Stimulated activated CD4-positive, alpha-beta T cell treated with anti-CD3 and anti-CD28 coated beads, Interleukin-12 subunit alpha, Interleukin-12 subunit beta, amount 100 ng/mL, for 24 hours (primary cell): ENCODE measurements at places on chromosomes 13 and 19.
A peak's percentile ranks its signal among the peaks of the same experiment; 100 is the strongest.

- DNase-seq = no peak
These were observed 14.0 kb downstream of the CEACAM16 start for GRCh38 chr19:44712864-44713515.

GRCh38 chr13:46184277-46184699 is 2.3 kb upstream of the LCP1 start:
- DNase-seq = peak; percentile 55

DNA sequence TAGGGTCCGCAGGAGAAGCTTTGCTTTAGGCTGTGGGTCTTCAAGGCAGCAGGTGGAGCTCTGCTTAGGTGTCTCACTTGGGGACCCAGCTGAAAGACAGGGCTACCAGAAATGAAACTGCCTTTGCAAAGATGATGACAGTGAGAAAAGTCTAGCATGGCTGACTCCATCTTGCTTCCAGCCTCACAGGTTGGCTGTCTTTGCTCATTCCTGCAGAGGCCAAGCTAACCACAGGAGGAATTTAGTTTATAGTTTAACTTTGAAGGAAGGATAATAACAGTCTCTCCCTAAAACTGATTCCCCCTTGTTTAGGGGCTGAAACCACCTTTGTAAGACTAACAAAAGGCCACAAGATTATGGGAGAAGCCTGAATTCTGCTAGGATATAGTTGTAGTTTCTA is 252.4 kb downstream of the UQCRFS1 start:
- DNase-seq = no peak

GRCh38 chr19:42335374-42335936 is 10.0 kb downstream of the MEGF8 start:
- no peak for DNase-seq

DNA sequence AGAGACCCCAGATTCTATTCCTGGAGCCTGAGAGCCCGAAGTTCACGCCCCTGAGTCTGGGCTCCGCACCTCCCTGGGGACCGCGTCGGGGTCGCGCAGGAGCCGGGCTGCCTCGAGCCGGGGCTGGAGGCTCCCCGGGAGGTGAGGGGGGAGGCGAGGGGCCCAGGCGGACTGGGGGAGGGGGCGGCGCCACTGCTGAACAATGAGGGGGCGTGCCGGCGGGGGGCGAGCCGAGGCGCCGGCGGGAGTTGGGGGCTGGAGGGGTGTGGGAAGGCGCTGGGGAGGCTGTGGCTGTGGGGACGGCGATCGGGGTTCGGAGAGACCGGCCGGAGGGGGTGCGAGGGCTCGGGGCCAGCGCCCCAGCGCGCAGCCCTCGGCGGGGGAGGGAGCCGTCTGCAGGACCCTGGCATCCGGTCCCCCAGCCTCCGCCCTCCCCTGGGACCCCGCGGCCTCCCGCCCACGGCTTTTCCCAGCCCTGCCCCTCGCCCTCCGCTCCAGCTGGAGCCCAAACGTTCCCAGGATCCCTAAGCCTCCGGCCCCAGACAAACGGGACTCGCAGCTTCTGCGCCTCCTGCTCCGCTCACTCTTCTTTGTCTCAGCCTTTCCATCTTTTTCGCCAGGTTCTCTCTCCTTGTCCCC is 922 bp downstream of the PLEKHG2 start:
- DNase-seq = no peak

GRCh38 chr19:57978586-57979289 is 4.4 kb upstream of the C19orf18 start:
- no peak for DNase-seq

- DNase-seq = no peak
These were observed 104.0 kb downstream of the DGKH start for GRCh38 chr13:42152495-42152894.

- no peak for DNase-seq
These were observed 4.8 kb upstream of the NFIC start for GRCh38 chr19:3361384-3362216.

DNA sequence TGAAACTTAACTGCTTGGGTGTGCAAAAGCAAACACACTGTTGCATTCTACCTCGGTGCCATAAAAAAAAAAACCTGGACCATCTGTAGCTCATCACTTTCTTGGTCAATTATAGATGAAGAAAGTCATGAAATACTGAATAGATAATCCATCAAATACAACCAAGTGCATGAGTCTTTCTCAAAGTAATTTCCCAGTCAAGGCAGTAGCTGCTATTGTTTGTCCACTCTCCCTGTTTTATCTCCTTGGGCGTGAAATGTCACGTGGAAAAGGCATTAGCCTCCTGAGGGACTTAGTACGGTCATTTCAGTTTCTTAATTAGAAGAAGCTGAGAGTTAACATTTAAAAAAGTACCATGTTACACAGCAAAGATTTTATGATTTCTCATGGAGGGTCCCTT is 1697.9 kb downstream of the PCDH9 start:
- no peak for DNase-seq

DNA sequence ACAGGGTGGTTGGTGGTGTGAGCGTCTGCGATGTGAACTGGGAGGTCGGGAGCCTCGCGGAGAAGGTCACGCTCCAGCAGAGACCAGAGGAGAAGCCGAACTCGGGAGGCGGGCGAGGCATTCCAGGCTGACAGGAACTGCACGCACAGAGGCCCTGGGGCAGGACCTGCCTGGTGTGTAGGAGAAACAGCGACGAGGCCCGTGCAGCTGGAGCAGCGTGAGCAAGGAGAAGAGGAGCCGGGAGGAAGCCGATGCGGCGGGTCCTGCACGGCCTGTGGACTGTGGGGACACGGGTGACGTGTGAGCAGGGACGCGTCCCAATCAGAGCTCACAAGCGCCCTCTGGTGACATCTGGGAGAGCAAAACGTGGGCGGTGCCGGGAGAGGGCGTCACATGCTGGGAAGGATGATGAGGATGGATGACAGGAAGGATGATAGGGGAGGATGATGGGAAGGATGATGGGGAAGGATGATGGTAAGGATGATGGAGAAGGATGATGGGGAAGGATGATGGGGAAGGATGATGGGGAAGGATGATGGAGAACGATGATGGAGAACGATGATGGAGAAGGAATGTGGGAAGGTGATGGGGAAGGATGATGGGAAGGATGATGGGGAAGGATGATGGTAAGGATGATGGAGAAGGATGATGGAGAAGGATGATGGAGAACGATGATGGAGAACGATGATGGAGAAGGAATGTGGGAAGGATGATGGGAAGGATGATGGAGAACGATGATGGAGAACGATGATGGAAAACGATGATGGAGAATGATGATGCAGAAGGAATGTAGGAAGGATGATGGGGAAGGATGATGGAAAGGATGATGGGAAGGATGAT is 16.1 kb upstream of the MADCAM1 start:
- DNase-seq = no peak

- no peak for DNase-seq
These were observed 3.4 kb downstream of the TMEM59L start for GRCh38 chr19:18616023-18616422.

GRCh38 chr13:104996022-104996421 is 1539.4 kb downstream of the EFNB2 start:
- DNase-seq = no peak

DNA sequence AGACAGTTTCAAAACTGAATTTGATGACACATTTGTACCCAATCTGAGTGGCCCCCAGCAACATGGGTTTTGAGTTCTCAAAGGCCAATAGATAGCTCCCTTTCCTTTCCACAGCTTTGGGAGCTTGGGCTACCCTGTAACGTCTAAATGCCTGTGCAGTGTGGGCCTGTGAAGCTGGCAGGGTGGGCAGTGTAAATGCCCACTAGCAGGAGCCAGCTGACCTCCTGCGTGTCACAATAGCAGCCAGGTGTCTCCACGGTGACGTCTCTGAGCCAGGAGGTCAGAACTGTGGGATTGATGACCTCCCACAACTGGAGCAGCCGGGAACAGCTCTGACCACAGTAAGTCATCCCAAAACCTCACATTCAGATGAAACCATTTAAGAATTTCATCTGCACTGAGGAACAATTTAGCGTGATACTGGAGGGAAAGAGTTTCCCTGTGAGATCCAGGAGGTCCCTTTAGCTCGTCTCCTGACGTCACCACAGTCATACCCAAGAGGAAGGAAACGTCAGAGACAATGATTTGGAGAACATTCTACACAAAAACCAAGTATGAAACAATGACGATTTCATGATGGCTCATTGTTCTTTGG is at the start of gene IPO5:
IPO5 (plus strand) TSS at position 300 of the 595 bp plus-strand sequence. CDS start 23,022 bp downstream, outside the sequence.
- no peak for DNase-seq

- peak; percentile 87 for DNase-seq
These were observed at the start of gene RGCC for GRCh38 chr13:41456768-41457588. TSS of gene RGCC (plus strand) at chr13:41457550. CDS start at chr13:41457708, 158 bp downstream.

DNA sequence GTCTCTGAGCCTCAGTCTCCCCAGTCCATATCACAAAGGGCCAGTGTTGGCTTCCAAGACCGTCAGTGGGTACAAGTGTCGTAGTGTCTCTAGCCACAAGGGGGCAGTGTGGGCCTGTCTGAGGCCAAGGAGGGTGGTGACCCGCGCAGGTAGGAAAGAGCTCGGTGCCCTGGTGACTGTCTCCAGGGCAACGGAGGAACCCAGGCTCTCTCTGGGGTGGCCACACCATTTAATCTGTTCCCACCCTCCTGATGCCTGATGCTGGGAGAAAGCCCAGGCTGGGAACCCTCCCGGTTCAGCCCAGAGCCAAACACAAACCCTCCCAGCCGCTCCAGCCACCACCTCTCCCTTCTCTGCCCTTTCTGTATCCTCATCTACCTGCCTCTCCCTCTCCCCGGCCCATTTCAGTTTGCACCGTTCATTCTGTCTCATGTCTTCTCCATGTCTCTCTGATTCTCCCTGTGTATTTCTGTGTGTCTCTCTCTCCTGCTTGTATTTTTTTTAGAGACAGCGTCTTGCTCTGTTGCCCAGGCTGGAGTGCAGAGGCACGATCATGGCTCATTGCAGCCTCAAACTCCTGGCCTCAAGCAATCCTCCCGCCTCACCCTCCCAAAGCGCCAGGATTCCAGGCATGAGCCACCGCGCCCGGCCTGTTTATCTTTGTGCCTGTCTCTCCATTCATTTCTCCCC is 17.5 kb upstream of the MEIS3 start:
- peak; percentile 83 for DNase-seq

GRCh38 chr13:101520672-101521071 is 68.2 kb downstream of the ITGBL1 start:
- DNase-seq = no peak

- DNase-seq = no peak
These were observed 62.3 kb downstream of the ZNF627 start for GRCh38 chr19:11659612-11660011.

DNA sequence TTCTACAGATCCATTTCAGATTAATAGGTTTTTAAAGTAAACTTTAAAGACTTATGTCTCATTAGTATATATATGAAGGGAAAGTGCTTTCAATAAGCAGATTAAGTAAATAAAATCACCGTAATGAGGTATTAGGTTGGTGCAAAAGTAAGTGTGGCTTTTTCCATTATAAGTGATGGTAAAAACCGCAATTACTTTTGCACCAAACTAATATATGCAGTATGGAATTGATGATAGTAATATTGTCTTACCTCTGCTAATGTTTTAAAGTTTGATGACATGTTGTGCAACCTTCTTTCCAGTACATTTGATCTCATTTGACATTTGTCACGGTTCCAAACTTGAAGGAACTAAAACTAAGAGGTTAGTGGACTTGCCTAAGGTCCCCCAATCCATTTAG is 1819.3 kb downstream of the PCDH9 start:
- DNase-seq = no peak

- no peak for DNase-seq
These were observed 1.3 kb downstream of the BBC3 start for GRCh38 chr19:47229676-47230053.

- DNase-seq = no peak
These were observed 410.7 kb downstream of the MZT1 start for GRCh38 chr13:72316716-72317115.

DNA sequence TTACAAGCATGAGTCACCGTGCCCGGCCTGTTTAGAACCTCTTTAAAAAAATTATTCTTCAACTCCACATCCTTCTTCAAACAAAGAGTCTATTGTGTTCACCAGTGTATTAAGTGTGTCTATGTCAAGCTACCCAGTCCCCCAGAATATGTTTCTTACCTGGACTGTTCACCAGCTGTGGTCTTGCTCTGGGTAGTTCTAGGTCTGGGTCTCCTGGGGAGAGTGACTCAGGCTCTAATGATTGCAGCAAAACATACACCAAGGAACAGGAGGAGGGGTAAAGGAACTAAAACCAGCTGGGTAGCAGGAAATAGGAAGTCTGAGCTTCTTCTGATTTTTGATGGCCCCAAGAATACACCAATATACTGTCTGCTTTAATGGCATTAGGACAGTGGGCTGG is at the start of gene FPR1:
FPR1 (minus strand) TSS at position 224 of the 400 bp plus-strand sequence. CDS start 4,884 bp downstream, outside the sequence.
- no peak for DNase-seq

DNA sequence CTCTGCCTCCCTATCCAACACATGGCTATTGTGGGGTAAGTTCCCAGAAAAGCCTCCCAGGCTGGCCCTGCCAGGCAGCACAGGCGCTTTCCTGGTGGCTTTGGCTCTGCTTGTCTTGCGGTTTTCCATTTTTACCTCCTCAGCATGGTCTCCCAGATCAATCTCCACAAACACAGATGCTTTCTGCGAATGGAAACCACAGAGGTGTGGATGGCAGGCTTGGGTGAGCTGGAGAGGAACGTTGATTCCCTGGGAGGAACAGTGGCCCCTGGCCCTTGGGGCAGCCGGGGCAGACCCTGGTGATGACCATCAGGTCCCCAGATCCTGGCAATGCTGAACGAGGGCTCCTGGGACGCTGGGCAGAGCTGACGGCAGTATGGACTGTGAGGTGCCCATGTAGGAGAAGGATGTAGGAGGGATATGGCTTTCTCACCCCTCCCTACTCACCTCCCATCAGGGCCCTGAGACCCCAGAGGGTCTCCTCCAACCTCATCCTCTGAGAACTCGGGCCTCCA is 6.6 kb downstream of the C13orf46 start:
- DNase-seq = no peak

DNA sequence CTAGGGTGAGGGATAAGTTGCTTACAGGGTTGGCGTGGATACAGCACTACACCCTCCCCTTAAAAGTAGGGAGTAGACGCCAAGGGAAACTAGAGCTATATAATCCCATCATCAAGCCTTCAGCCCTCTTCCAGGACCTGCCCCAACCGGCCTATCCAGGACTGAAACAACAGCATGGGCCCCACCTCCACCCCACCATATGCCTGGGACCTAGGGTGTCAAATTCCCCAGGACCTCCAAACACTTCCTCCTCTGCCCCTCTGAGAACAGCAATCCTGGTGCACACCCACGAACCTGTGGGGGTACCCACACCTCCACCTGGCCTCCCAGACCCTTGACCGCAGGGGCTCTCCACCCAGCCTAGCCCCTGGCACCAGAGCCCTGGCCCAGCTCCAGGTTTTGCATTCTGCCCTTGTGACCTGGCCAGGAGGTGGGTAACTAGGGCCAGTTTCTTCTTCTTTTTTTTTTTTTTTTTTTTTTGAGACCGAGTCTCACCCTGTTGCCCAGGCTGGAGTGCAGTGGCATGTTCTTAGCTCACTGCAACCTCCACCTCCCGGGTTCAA is 1.4 kb upstream of the CYP2F1 start:
- no peak for DNase-seq
